ENCODE measurements at places on chromosomes 16 and 17. TPM values are rescaled to one million over a fixed set of nuclear protein-coding genes. Genes with fewer than 3 reads are reported as not detected.

Gene KREMEN2
- total RNA-seq = 2.5 TPM

Gene EFNB3
- 1.4 TPM for total RNA-seq

Gene RPRML
- total RNA-seq = 0.40 TPM

Gene KCNH6
- total RNA-seq = not detected

Gene FAM20A
- total RNA-seq = not detected

Gene SEPTIN12
- not detected for total RNA-seq

Gene CRYM
- total RNA-seq = 1.7 TPM

Gene OTOA
- 0.10 TPM for total RNA-seq

Gene COG1
- 22.3 TPM for total RNA-seq

Gene GAS2L2
- 0.07 TPM for total RNA-seq

Gene COL1A1
- total RNA-seq = 8.7 TPM

Gene EFCAB5
- 0.38 TPM for total RNA-seq

Gene RPL27
- 3,103 TPM for total RNA-seq

Gene DLG4
- total RNA-seq = 6.4 TPM

Gene ETV4
- total RNA-seq = 62.4 TPM

Gene KLHL10
- not detected for total RNA-seq

Gene DHX58
- total RNA-seq = 0.45 TPM

Gene CDH11
- total RNA-seq = 0.43 TPM

Gene NUPR1
- 16.1 TPM for total RNA-seq

Gene SHISA6
- not detected for total RNA-seq

Gene ZG16B
- total RNA-seq = 0.69 TPM

Gene EME1
- total RNA-seq = 16.0 TPM

Gene TPPP3
- 9.5 TPM for total RNA-seq

Gene C16orf96
- not detected for total RNA-seq

Gene SLC6A2
- 0.14 TPM for total RNA-seq

Gene CREBBP
- 13.4 TPM for total RNA-seq

Gene PRR29
- total RNA-seq = 0.75 TPM

Gene ZNF469
- total RNA-seq = 7.7 TPM

Gene ABCC6
- total RNA-seq = 0.99 TPM

Gene OR4D2
- not detected for total RNA-seq

Gene TP53TG3
- total RNA-seq = 0.96 TPM

Gene PRKAR1A
- total RNA-seq = 164 TPM

Gene MAP2K4
- total RNA-seq = 26.6 TPM

Gene ZSCAN10
- not detected for total RNA-seq

Gene KRTAP2-2
- not detected for total RNA-seq

Gene EFTUD2
- 135 TPM for total RNA-seq

Gene TNK1
- total RNA-seq = 1.7 TPM

Gene XYLT1
- total RNA-seq = 0.59 TPM

Gene ADAD2
- not detected for total RNA-seq

All from A549 treated with Hydrocortisone at 1 μM for 4 hours (cell line).